Naive B cell (primary cell): ENCODE measurements at places on chromosomes 3 and 15. TPM values are rescaled to one million over a fixed set of nuclear protein-coding genes. Genes with fewer than 3 reads are reported as not detected.

Gene CLEC3B
- not detected for polyA plus RNA-seq

Gene IMPG2
- not detected for polyA plus RNA-seq

Gene MRPS25
- 20.3 TPM for polyA plus RNA-seq

Gene POLQ
- 0.28 TPM for polyA plus RNA-seq

Gene FAM43A
- 37.0 TPM for polyA plus RNA-seq

Gene PIGZ
- polyA plus RNA-seq: 2.5 TPM

Gene GOLGA8J
- polyA plus RNA-seq: not detected

Gene ISLR
- not detected for polyA plus RNA-seq

Gene LYZL4
- not detected for polyA plus RNA-seq

Gene BRPF1
- 10.6 TPM for polyA plus RNA-seq

Gene LMOD3
- not detected for polyA plus RNA-seq

Gene GRAMD1C
- 7.4 TPM for polyA plus RNA-seq

Gene HCLS1
- polyA plus RNA-seq: 457 TPM

Gene FBXO40
- polyA plus RNA-seq: not detected

Gene AADACL2
- polyA plus RNA-seq: not detected

Gene BNC1
- not detected for polyA plus RNA-seq

Gene TGM5
- not detected for polyA plus RNA-seq

Gene DNAJC19
- polyA plus RNA-seq: 73.1 TPM

Gene RAB8B
- polyA plus RNA-seq: 41.2 TPM

Gene FETUB
- polyA plus RNA-seq: not detected

Gene MRPS11
- polyA plus RNA-seq: 59.3 TPM

Gene SLC35G2
- not detected for polyA plus RNA-seq

Gene JAGN1
- polyA plus RNA-seq: 54.7 TPM

Gene PIERCE2
- 3.2 TPM for polyA plus RNA-seq

Gene ISL2
- polyA plus RNA-seq: not detected

Gene RTP3
- not detected for polyA plus RNA-seq
